Pulmonary artery endothelial cell (primary cell): ENCODE measurements at places on chromosomes 3 and 15. TPM values are rescaled to one million over a fixed set of nuclear protein-coding genes. Genes with fewer than 3 reads are reported as not detected.

The CD200R1 gene
- not detected in 2 replicates for total RNA-seq

The STRC gene
- total RNA-seq, result under 0.01 TPM in 2 replicates

The SLC26A6 gene
- total RNA-seq, result 10.6 and 17.3 TPM in 2 replicates

The FBN1 gene
- 70.3 and 119 TPM in 2 replicates for total RNA-seq

The KY gene
- total RNA-seq, result not detected in 2 replicates

The DHFR2 gene
- total RNA-seq, result 2.6 and 3.0 TPM in 2 replicates

The SLC25A26 gene
- total RNA-seq, result 12.9 and 25.9 TPM in 2 replicates

The LOXL1 gene
- total RNA-seq, result 0.28 and 4.4 TPM in 2 replicates

The CYP1A2 gene
- total RNA-seq, result not detected in 2 replicates

The CKMT1B gene
- total RNA-seq, result not detected in 2 replicates

The NR2F2 gene
- 13.6 and 22.9 TPM in 2 replicates for total RNA-seq

The TMEM207 gene
- not detected in 2 replicates for total RNA-seq
